ENCODE measurements at places on chromosomes 11 and 22. TPM values are rescaled to one million over a fixed set of nuclear protein-coding genes. Genes with fewer than 3 reads are reported as not detected.

- H3K4me1 ChIP-seq, result no peaks in the 10 kb centered on the region
- H3K36me3 ChIP-seq, result peaks cover 5% of the 10 kb centered on the region
- H3K27ac ChIP-seq, result no peak overlapping the region
- no peak overlapping the region for H3K4me3 ChIP-seq
- H3K27me3 ChIP-seq, result no peaks in the 10 kb centered on the region
Observed at GRCh38 chr22:27990879-27991278, 71.8 kb upstream of the PITPNB start.

DNA sequence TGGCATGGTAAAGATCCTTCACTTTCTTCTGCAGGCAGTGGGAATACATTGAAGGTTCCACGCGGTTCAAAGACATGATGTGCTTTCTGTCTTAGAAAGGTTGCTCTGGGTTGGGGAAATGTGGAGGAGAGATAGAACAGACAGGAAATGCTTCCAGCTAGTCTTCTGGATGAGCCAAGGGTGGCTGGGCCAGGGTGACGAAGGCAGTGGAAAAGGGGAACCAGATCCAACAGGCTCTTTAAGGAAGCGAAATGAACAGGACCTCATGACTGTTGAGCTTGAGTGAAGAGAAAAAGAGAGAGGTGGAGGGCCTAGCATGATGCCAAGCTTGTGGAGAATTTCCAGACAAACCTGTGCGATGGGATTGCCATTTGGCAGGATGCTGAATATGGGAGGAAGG is 56.4 kb upstream of the LMO1 start:
- H3K27me3 ChIP-seq, result no peaks in the 10 kb centered on the region
- H3K27ac ChIP-seq, result no peak overlapping the region
- DNase-seq, result no peak
- H3K4me1 ChIP-seq, result no peaks in the 10 kb centered on the region

- H3K4me1 ChIP-seq, result no peaks in the 10 kb centered on the region
- H3K27ac ChIP-seq, result no peak overlapping the region
- no peak overlapping the region for H3K4me3 ChIP-seq
- H3K36me3 ChIP-seq, result no peaks in the 10 kb centered on the region
Observed at GRCh38 chr11:31645747-31646146, 136.2 kb downstream of the ELP4 start.

DNA sequence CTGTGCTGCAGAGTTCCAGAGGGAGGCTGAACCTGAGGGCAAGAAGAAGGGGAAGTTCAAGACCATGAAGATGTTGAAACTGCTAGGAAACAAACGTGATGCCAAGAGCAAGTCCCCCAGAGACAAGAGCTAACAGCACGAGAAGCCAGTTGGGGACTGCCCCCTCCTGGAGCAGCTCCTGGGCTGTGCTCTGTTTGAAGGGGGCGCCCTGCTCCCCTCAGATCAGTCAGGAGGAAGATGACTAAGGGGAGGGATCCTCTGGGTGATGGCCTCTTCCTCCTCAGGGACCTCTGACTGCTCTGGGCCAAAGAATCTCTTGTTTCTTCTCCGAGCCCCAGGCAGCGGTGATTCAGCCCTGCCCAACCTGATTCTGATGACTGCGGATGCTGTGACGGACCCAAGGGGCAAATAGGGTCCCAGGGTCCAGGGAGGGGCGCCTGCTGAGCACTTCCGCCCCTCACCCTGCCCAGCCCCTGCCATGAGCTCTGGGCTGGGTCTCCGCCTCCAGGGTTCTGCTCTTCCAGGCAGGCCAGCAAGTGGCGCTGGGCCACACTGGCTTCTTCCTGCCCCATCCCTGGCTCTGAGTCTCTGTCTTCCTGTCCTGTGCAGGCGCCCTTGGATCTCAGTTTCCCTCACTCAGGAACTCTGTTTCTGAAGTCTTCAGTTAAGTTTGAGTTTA is 12.6 kb downstream of the C22orf23 start:
- no peaks in the 10 kb centered on the region for H3K27me3 ChIP-seq
- peaks cover 5% of the 10 kb centered on the region for H3K36me3 ChIP-seq
- H3K4me3 ChIP-seq, result no peak overlapping the region
- no peak for DNase-seq

- no peaks in the 10 kb centered on the region for H3K36me3 ChIP-seq
- no peaks in the 10 kb centered on the region for H3K27me3 ChIP-seq
- H3K27ac ChIP-seq, result no peak overlapping the region
- DNase-seq, result no peak
- H3K4me1 ChIP-seq, result no peaks in the 10 kb centered on the region
Observed at GRCh38 chr22:17176715-17177114, 17.6 kb upstream of the HDHD5 start.

DNA sequence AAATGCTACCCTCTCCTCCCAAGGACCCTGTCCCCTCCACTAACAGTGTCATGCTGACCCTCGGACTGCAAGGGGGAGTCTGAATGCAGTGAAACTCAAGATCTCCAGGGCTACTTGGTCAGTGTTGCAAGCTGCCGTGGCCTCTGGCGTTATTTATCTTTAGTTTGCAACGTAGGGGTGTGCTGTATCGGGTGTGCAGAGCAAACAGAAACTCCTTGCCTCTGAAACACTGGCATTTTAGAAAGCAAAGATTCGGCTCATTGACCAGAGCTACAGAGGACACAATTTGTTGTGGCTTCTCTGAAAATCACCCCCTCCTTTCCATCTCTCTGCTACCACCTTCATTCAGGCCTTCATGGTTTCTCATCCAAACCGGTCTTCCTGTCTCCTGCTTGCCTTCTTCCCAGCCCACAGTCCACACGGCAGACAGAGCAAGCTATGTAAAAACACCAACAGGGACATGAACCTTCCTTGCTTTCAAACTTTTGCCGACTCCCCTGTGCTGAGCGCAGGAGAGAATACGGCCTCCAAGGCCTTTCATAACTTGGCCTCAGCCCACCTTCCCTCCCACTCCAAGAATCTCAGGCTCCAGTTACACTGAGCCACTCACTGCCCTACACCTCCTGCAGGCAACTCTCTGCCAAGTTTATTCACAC is 14.9 kb downstream of the FZD4 start:
- DNase-seq, result no peak
- H3K27ac ChIP-seq, result peak overlapping the region; percentile 68
- peak overlapping the region; percentile 0 for H3K4me3 ChIP-seq
- H3K27me3 ChIP-seq, result no peaks in the 10 kb centered on the region
- H3K36me3 ChIP-seq, result no peaks in the 10 kb centered on the region

- peak overlapping the region; percentile 16 for H3K27ac ChIP-seq
- no peaks in the 10 kb centered on the region for H3K27me3 ChIP-seq
- H3K4me3 ChIP-seq, result no peak overlapping the region
- H3K4me1 ChIP-seq, result no peaks in the 10 kb centered on the region
- no peak for DNase-seq
- no peaks in the 10 kb centered on the region for H3K36me3 ChIP-seq
Observed at GRCh38 chr22:43136255-43136654, 6.9 kb downstream of the MCAT start.

GRCh38 chr11:81979448-81979847 is 754.2 kb downstream of the FAM181B start:
- H3K4me3 ChIP-seq, result no peak overlapping the region
- H3K4me1 ChIP-seq, result no peaks in the 10 kb centered on the region
- no peak for DNase-seq
- no peaks in the 10 kb centered on the region for H3K27me3 ChIP-seq
- no peaks in the 10 kb centered on the region for H3K36me3 ChIP-seq
- no peak overlapping the region for H3K27ac ChIP-seq

GRCh38 chr22:42262964-42263363 is 7.5 kb downstream of the TCF20 start:
- no peak overlapping the region for H3K4me3 ChIP-seq
- DNase-seq, result no peak
- no peaks in the 10 kb centered on the region for H3K36me3 ChIP-seq
- no peaks in the 10 kb centered on the region for H3K4me1 ChIP-seq

GRCh38 chr11:130436171-130436570 is 7.8 kb upstream of the ADAMTS8 start:
- no peak for DNase-seq
- no peaks in the 10 kb centered on the region for H3K36me3 ChIP-seq
- H3K4me3 ChIP-seq, result no peak overlapping the region
- H3K4me1 ChIP-seq, result no peaks in the 10 kb centered on the region

DNA sequence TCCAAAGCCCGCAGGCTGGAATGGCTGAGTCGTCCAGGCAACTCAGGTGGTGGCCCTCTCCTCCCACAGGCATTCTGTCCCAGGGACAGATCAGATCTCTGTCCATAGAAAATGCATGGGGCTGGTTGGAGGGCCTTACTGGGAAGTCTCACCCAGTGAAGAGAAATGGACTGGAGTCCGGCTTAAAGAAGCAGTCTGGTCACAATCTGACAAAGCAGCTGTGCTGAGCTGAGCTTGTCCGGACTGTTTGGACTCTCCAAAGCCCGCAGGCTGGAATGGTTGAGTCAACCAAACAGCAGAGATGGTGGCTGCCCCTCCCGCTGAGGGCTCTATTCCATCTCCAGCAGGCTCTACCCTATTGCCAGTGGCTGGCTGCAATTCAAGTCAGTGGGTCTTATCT is 14.4 kb upstream of the DEPDC7 start:
- DNase-seq, result no peak
- no peaks in the 10 kb centered on the region for H3K27me3 ChIP-seq
- no peak overlapping the region for H3K4me3 ChIP-seq
- H3K36me3 ChIP-seq, result no peaks in the 10 kb centered on the region

DNA sequence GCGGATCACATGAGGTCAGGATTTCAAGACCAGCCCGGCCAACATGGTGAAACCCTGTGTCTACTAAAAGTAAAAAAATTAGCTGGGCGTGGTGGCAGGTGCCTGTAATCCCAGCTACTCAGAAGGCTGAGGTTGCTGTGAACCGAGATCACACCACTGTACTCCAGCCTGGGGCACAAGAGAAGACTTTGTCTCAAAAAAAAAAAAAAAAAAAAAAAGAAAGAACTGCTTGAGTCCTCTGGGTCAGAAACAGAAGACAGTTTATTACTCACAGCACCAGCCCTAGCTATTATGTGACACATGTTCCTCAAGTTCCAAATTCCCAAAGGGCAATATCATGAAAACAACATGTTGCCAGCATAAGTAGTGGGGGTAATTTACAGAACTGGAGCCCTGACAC is 1014.1 kb upstream of the RAG2 start:
- no peak overlapping the region for H3K27ac ChIP-seq
- H3K36me3 ChIP-seq, result no peaks in the 10 kb centered on the region
- H3K4me1 ChIP-seq, result no peaks in the 10 kb centered on the region
- no peak for DNase-seq
- no peaks in the 10 kb centered on the region for H3K27me3 ChIP-seq

DNA sequence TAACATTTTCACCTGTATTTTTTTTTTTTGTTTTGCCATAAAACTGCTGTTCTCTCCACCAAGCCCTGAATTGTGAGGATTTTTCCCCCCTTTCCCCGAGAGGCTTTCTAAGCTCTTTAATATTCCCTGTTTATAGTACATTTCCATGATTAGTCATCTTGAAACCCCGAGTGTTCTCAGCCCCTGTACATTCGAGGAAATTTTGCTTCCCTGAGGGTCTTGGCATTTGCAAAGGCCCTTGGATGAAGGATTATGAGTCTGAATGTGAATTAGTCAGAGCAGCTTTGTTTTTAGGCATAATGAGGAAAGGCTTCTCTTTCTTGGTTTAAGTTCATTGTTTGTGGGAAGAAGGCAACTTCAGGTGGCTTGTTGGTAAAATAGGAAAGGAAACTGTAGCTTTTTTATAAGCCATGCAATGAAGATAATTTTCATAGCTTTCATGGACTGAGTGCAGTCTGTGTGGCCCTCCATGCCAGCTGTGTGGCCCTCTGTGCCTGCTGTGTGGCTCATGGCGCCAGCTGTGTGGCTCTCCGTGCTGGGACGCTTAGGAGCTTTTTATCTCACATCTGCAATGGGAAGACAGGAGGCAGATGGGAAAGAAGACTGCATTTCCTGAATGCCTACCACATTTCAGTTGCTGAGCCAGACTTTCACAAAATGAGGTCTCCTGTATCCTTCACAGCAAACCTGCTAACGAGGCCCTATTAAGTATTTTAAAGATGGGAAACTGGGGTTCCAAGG is 129.0 kb downstream of the TEAD1 start:
- peak overlapping the region; percentile 85 for H3K27ac ChIP-seq
- DNase-seq, result no peak
- H3K4me1 ChIP-seq, result peaks cover 27% of the 10 kb centered on the region
- H3K36me3 ChIP-seq, result no peaks in the 10 kb centered on the region
- H3K4me3 ChIP-seq, result no peak overlapping the region

DNA sequence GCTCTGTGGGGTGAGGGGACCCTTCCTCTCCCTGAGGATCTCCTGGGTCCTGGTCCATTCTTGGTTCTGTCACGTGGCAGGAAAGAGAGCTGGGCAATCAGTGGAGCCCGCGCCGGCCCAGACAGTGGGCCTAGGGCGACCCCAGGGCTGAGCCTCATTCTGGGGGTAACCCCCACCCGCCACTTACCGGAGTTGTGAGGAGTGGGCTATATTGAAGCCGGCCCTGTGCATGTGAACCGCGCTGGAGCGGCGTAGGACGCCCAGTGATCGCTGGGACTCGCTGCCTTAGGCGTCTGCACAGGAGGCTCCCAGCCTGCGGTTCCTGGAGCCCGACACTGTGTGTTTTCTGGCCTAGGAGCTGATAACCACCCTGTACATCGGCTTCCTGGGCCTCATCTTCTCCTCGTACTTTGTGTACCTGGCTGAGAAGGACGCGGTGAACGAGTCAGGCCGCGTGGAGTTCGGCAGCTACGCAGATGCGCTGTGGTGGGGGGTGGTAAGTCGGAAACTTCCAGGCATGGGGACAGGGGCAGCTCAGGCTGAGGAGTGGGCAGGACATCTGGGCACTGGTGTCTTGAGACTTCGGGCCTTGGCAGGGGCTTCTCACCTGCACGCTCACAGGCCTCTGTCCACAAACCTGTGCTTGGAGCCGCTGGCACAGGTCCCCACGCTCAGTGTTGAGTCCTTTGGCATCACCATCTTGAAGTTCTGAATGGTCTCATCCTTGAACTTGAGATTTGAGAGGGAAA is 127.1 kb downstream of the KCNQ1OT1 start:
- H3K27me3 ChIP-seq, result no peaks in the 10 kb centered on the region
- H3K27ac ChIP-seq, result no peak overlapping the region
- H3K4me3 ChIP-seq, result no peak overlapping the region
- DNase-seq, result no peak
- no peaks in the 10 kb centered on the region for H3K4me1 ChIP-seq

GRCh38 chr11:88308576-88308975 is 29.0 kb downstream of the CTSC start:
- H3K4me3 ChIP-seq, result no peak overlapping the region
- H3K27ac ChIP-seq, result no peak overlapping the region
- DNase-seq, result no peak

DNA sequence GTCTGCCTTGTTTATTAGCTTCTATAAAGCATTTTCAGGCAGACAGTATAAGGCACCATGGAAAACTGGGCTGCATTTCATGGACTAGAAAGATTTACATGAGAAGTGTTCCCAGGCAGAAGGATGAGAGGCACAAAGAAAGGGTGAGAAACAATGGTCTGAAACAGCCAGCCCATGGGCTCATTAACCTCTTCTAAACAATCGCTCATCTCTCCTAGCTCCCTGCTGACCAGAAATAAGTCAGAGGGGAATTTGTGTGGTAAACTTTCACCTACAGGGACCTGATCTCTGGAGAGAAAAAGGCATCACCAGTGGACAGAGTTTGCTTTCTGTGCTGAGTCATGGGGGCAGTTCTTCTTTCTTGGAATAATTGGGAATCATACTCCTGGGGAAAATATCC is 51.8 kb upstream of the KIRREL3 start:
- DNase-seq, result no peak
- no peaks in the 10 kb centered on the region for H3K27me3 ChIP-seq
- no peaks in the 10 kb centered on the region for H3K4me1 ChIP-seq

The PANX3 gene
- total RNA-seq, result not detected

The ST14 gene
- 89.0 TPM for total RNA-seq

The BIRC3 gene
- total RNA-seq, result 10.8 TPM

The CBLIF gene
- total RNA-seq, result not detected
